Activated CD8-positive, alpha-beta T cell treated with anti-CD3 and anti-CD28 coated beads for 36 hours (primary cell): ENCODE measurements at places on chromosomes 13 and 19.

- peak; percentile 76 for DNase-seq
These were observed 2.4 kb upstream of the RGL3 start for GRCh38 chr19:11421371-11422098.

DNA sequence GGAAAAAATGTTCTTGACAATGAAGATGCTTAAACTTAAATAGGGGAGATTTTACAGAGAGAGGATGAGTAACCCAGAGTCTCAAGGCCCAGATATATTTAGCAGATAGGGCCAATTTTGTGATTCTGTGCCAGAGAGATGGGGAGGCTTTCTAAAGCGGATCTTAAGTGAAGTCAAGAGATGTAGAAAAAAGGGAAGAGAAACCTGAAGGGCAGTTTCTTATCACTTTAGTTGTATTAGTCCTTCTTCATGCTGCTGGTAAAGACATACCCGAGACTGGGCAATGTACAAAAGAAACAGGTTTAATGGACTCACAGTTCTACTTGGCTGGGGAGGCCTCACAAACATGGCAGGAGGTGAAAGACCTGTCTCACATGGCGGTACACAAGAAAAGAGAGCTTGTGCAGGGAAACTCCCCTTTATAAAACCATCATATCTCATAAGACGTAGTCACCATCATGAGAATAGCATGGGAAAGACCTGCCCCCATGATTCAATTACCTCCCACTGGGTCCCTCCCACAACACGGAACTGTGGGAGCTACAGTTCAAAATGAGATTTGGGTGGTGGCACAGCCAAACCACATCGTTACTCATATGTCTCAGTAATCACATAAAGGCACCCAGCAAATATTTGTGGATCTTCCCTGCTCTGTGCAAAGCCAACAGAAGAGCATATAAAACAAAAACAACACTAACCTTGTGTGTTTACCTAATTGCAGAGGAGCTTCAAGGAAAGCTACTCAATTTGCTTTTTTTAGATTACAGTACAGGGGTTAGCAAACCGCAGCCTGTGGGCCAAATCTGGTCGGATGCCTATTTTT lies 102.6 kb upstream of the MYCBP2 start:
- peak; percentile 68 for DNase-seq

DNA sequence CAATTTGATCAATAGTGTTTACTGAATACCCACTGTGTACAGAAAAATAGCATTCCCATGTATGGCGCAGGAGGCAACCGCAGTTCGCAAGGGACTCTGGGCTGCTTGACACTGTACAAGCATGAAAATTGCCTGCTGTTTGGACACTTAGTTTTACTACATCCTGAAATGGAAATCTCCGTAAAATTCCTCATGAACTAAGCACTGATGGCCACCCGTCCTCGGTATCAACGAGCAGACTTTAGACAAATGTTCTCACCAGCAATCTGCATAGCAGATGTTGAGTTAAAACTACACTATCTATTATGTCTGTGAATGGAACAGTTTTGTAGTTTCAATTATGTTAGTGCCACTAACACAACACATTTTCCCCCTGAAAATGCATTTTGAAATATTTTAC lies 294.7 kb downstream of the DCLK1 start:
- DNase-seq: no peak

GRCh38 chr13:20843166-20843565 lies 59.4 kb downstream of the XPO4 start:
- DNase-seq: no peak

- DNase-seq: no peak
These were observed 165.6 kb upstream of the SOX1 start for GRCh38 chr13:111901267-111901915.

- no peak for DNase-seq
These were observed 96.9 kb downstream of the WDFY2 start for GRCh38 chr13:51681037-51681678.

DNA sequence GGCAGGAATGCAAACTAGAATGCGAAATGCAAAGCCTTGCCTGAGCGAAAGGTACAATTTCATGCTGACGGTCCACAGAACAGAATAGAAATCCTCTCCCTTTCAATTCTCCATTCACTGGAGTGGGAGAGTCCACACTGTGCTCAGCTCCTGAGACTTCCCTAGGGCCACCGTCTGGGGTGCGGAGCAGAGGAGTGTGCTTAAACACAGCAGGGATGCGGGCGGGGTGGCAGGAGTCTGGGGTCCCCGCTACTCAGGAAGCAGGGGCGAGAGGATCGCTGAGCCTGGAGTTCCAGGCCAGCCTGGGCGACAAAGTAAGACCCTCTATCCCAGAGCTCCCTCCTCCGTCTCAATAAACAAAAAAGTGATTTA lies 552 bp upstream of the ZNF816 start:
- DNase-seq: peak; percentile 22

GRCh38 chr19:58117841-58118575 lies 20.0 kb upstream of the ZSCAN18 start:
- peak; percentile 13 for DNase-seq

- no peak for DNase-seq
These were observed 961.2 kb upstream of the SPRY2 start for GRCh38 chr13:81302125-81302524.

- no peak for DNase-seq
These were observed 4.1 kb upstream of the RPS9 start for GRCh38 chr19:54196536-54196935.

DNA sequence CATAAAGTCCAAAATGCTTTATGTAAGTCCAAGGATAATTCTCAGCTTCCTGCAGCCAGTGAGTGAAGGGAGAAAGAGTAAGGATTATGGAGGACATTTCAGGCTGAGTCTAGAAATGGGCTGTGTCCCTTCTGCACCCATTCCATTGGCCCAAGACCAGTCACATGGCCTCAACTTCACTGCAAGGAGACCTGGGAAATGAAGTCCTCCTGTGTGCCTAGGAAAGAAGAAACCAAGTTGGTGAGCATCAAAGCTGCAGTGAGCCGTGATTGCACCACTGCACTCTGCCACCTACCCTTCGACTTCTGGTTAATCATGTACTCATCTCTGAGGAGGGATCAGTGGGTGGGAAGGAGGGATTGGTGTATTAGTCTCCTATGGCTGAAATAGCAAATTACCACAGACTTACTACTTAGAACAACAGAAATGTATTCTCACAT lies 3.6 kb upstream of the CD37 start:
- DNase-seq: peak; percentile 80

GRCh38 chr13:40376867-40377535 lies 289.4 kb downstream of the FOXO1 start:
- DNase-seq: no peak

GRCh38 chr13:99659866-99660554 lies 158.7 kb downstream of the TM9SF2 start:
- DNase-seq: no peak

DNA sequence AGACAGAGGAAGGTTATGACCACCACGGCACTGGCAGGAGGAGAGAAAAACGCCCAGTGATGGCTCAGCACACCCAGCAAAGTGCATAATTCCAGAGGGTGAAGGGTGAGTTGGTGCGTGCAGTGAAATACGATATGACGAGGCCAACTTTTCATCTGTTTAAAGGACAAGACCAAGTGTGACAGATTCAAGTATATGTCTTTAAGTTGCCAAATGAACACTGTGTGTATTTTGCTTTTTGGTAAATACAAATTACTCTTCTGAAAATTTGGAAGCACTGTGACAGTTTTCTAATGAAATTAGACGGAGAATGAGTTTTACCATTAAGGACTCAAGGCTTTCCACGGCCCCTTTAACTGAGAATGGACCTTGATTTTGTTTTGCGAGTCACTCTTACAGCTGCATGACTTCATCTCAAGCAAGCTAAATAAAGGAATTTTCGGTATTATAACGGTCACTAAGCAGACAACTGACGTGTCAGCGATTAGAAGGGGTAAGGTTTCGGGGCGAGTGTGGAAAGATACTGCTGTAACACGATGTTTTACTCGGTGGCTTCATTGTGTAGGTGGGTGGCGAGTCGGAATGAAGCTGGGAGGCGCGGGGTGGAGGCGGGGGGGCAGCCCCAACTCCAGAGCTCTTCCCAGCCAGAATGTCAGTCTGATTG lies 22.8 kb downstream of the COL4A2 start:
- no peak for DNase-seq

- peak; percentile 10 for DNase-seq
These were observed 26.6 kb downstream of the SLAIN1 start for GRCh38 chr13:77724092-77724491.

GRCh38 chr19:19502808-19503602 lies 12.3 kb downstream of the TSSK6 start:
- DNase-seq: no peak

GRCh38 chr13:112342841-112343361 lies 33.3 kb upstream of the SPACA7 start:
- DNase-seq: no peak

- DNase-seq: no peak
These were observed 20.8 kb downstream of the URI1 start for GRCh38 chr19:29962793-29963192.

DNA sequence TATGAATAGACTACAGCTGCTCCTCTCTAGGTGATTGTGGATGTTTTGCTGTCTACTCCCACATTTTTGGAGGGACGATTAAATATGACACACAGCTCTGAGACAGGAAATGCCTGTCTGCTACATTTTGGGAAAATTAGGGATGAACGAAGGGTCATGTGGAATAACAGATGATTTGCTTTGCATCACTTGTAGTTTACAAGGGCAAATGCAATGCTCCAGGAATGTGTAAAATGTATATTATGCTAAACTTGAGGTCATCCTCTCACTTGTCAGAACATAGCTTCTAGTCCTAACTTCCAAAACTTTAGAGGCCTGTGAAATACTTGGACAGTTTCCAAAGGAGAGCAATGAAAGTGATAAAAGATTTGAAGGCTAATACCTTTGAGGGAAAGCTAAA lies 284.2 kb upstream of the DACH1 start:
- no peak for DNase-seq

DNA sequence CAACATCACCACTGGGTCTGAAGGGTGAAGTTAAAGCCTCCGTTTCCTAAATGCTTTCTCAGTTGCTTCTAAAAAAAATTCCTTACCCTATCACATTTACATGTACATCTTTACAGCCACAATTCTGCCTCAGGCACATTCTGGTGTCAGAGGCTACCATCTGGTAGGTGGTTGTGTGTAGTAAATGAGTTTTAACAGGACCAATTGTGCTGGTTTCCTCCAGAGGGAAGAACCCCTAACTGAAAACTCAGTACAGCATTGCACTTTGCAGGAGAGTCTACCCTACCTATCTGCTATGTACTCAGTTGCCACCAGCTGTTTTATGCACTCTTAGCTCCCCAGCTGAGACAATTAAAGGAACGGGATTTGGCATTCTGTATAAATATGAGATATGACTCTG lies 1576.5 kb downstream of the PCDH9 start:
- DNase-seq: no peak

- DNase-seq: peak; percentile 79
These were observed 43.1 kb downstream of the CYP4F22 start for GRCh38 chr19:15551293-15552004.

DNA sequence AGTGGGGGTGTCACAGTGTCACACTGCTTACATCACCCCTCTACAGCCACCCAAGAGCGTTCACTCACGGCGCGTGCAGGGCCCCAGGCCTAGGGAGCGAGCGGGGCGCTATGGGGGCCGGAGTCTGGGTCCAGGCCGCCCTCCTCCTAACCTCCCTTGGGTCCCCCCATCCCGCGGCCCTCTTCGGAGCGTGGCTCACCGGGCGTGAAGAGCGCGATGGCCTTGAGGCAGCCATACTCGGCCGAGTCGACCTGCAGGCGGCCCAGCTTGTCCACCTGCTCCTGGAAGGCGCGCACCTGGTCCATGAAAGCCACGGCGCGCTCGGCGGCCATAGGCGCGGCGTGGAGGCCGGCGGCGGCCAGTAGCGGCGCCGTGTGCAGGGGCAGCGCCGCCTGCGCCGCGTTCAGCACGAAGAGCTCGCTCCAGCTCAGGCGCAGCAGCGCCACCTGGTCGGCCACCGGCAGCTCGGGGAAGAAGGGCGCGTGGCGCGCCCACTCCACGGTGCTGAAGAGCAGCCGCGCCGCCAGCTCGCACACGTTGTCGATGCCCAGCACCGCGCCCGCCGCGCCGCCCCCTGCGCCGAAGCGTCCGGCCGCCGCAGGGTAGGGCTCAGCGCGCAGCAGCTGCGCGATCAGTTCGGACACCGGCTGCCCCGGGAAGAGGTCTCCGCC lies 9.4 kb downstream of the OCEL1 start:
- peak; percentile 80 for DNase-seq

- no peak for DNase-seq
These were observed 916.7 kb downstream of the PCDH9 start for GRCh38 chr13:66313413-66313812.

DNA sequence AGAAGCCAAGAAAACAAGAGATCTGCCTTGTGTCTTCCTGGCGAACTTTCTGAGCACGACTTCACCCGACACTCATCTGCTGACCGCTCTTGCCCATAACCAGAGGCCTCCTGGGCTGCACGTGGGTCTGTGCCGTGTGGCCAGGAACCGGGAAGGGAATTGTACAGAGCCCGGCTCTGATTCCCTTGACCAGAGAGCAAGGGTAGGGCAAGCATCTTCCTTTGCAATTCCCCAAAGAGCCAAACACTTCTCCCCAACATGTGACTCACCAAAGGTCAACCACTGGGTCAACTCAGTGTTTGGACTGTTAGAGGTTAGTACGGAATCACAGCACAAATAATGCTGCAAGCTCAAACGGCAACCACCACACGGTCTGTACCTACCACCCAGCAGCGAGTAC lies 48.9 kb downstream of the KLF2 start:
- no peak for DNase-seq

DNA sequence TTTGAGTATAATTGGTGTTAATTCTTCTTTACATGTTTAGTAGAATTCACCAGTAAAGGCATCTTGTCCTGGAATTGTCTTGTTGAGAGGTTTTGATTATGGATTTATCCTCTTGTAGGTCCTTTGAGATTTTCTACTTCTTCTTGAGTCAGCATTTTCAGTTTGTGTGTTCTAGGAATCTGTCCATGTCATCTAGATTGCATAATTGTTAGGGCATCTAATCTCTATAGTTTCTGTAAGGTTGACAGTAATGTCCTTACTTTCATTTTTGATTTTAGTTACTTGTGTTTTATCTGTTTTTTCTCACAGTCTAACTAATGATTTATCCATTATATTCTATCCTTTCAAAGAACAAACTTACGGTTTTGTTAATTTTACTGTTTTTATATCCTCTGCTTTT lies 492.0 kb downstream of the FGF9 start:
- DNase-seq: no peak

DNA sequence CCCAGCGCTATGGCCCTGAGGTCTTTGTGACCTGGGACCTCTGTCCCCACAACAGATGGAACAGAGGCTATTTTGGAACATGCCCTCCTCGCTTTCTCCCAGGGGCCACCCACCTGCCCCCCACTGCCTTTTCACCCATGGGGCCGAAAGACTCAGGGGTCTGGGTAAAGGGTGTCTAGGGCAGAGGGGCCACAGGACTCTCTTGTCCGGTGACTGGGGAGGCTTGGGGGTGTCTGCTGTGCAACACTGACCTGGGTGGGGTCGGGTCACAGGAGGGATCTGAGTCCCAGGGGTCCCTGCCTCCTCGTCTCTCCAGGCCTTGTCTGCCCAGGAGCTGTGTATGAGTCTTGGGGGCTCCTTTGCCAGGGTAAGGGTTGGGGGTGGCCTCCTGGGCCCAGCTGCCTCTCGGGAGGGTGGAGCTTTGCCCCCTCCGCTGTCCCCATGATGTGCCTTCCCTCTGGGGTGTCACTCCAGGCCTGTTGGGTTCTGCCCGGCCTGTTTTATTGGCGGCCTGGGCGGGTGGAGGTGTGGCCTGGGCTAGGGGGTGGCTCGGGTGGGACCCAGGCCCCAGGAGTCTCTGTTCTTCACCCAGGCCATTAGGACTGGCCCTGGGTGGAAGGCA lies 2.1 kb downstream of the ARID3A start:
- no peak for DNase-seq
